ENCODE measurements at places on chromosomes 1 and 21.

- DNase-seq, result no peak
Observed at GRCh38 chr21:22231013-22231412, 1232.8 kb downstream of the NCAM2 start.

DNA sequence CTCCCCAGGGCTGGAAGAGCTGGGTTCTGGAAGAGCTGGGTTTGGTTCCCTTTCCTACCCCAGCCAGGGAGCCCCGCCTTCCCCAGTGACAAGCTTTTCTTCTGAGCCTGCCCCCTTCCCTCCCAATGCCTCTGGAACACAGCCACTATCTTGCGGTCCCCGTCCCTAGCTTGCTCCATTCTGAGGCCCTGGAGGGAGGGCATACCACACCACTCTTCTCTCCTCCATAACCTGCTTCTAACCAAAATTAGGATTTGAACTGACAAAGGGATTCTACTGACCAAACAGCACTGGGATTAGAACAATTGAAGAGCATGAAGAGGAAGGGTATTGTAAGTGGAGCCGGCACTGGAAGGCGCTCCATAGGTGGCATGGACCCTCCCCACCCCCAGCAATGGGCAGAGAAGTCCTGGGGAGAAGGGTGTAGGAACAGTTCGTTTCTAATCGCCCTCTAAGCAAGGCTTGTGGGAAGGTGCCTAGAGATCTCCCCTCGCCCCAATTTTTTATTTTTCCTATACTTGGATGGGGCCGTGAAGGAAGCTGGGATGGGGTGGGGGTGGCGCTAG lies 690 bp downstream of the C1orf216 start:
- DNase-seq, result peak; percentile 41

DNA sequence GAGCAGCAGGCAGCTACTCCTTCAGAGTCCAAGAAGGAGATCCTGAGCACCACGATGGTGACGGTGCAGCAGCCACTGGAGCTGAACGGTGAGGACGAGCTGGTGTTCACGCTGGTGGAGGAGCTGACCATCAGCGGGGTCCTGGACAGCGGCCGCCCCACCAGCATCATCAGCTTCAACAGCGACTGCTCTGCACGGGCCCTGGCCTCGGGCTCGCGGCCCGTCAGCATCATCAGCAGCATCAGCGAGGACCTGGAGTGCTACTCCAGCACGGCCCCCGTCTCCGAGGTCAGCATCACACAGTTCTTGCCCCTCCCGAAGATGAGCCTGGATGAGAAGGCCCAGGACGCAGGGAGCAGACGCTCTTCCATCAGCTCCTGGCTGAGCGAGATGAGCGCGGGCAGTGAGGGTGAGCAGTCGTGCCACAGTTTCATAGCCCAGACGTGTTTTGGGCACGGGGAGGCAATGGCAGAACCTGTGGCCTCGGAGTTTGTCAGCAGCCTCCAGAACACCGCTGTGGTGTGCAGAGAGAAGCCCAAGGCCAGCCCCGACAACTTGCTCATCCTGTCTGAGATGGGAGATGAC lies 531.8 kb downstream of the KIF26B start:
- no peak for DNase-seq

- DNase-seq, result no peak
Observed at GRCh38 chr1:54006508-54006907, 11.5 kb downstream of the LDLRAD1 start.

- no peak for DNase-seq
Observed at GRCh38 chr1:93758842-93759515, 77.3 kb upstream of the BCAR3 start.

DNA sequence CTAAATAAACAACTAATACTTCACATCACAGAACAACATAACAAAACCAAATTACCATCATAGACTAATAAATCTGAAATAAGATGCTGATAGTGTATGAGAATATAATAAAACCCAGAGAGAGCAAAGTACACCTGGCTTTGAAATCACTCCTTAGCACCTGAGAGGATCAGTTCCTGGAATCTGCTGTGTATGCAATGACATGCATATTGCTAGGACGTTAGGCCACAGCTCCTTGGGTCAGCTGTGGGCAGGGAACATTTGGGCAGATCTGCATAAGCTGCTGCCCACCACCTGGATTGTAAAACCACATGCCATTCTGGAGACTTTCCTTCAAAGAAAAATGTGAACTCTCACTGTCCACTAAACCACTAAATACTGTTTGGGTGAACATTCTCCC lies 81.1 kb downstream of the NR5A2 start:
- DNase-seq, result no peak

GRCh38 chr1:226838456-226838855 lies 32.0 kb upstream of the PSEN2 start:
- peak; percentile 69 for DNase-seq

DNA sequence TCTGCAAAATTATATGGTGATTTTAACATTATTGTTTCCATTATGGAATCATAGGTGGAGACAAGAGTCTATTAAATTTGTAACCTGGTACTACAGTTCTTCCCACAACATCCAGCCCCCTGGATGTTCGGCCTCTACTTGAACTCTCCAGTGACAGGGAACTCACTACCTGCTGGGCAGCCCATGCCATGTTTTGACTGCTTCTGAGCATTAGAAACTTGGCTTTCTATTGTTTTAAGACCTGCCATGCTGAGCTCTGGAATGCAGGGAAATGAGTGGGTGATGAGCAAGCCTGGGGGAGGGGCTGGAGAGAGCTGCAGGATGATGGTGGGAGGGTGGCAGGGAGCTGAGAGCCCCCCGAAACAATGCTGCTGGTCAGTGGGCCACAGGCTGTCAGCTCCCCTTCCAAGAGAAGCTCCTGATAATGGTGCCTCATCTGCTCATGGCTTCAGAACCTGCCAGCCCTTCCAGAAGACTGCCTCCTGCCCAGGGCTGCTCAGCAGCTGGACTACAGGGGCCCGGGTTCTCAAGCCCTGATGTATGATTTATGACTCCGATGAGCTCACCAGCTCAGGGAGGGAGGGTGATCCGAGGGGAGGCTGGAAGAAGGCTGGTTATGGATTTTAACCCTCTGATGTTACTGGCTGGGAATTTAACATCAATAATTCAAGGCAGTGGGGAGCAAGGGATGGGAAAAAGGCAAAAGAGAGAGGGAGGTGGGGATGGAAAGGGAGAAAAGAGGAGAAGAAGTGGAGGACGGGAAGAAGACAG lies 205.0 kb downstream of the HIVEP3 start:
- no peak for DNase-seq

DNA sequence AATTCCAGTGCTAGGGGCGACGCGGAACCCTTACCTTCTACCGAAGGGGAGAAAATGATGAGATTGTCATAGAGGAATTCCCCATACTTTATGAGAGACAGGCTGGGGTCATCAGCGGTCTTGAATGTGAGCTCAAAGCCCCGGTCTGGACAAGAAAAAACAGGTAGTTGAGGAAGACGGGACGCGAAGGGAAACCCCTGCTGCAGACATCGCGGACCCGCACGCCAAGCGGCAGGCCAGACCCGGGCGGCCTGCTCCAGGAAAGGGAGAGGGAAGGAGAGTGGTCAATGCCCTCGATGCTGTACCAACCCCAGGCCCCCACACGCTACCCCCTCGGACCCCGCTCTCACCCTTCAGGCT lies 342 bp downstream of the DDOST start:
- DNase-seq, result no peak

All from neural progenitor cell (in vitro differentiated cells).